ENCODE measurements at places on chromosomes 2 and 18.

GRCh38 chr2:9782197-9782719, 61.0 kb upstream of the TAF1B start:
- no peak for DNase-seq

- no peak for DNase-seq
Measured at GRCh38 chr2:44459739-44460138, 98.0 kb downstream of the CAMKMT start.

GRCh38 chr2:8819194-8819593, 18.2 kb downstream of the KIDINS220 start:
- DNase-seq, result no peak

- DNase-seq, result no peak
Measured at GRCh38 chr2:167132906-167133555, 244.8 kb downstream of the XIRP2 start.

- DNase-seq, result peak; percentile 60
Measured at GRCh38 chr2:127695491-127696472, 5.5 kb upstream of the SFT2D3 start.

GRCh38 chr2:98177286-98177685, 90.3 kb downstream of the VWA3B start:
- no peak for DNase-seq

- no peak for DNase-seq
Measured at GRCh38 chr2:44358503-44358902, 2.8 kb downstream of the PREPL start.

GRCh38 chr2:105926960-105927678, 182.4 kb downstream of the NCK2 start:
- no peak for DNase-seq

- peak; percentile 16 for DNase-seq
Measured at GRCh38 chr2:75476761-75477160, 84.0 kb downstream of the EVA1A start.

GRCh38 chr18:60147323-60147722, 225.3 kb downstream of the MC4R start:
- no peak for DNase-seq

DNA sequence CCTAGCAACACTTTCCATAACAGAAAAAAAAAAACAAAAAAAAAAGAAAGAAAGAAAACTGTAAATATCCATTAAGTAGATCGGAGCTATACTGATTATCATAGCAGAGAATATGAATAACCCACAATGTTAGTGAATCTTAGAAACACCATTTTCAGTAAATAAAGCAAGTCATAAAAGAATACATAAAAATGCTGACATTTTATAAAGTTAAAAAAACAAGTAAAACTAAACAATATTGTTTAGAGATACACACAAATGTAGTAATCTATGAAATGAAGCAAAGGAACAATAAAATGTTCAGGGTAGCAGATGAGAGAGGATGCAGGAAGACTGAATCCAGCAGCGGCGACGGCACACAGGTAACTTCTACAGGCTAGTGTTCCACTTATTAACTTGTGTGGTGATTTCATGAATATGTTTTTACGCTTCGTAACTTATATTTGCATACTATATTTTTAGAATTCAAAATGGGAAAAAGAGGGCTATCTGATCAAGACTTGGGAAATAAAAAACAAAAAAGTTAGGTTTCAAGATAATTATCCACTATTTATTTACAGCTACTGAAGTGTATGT, 4.8 kb downstream of the ROCK2 start:
- DNase-seq, result no peak

- DNase-seq, result no peak
Measured at GRCh38 chr2:176544557-176544956, 275.3 kb downstream of the MTX2 start.

DNA sequence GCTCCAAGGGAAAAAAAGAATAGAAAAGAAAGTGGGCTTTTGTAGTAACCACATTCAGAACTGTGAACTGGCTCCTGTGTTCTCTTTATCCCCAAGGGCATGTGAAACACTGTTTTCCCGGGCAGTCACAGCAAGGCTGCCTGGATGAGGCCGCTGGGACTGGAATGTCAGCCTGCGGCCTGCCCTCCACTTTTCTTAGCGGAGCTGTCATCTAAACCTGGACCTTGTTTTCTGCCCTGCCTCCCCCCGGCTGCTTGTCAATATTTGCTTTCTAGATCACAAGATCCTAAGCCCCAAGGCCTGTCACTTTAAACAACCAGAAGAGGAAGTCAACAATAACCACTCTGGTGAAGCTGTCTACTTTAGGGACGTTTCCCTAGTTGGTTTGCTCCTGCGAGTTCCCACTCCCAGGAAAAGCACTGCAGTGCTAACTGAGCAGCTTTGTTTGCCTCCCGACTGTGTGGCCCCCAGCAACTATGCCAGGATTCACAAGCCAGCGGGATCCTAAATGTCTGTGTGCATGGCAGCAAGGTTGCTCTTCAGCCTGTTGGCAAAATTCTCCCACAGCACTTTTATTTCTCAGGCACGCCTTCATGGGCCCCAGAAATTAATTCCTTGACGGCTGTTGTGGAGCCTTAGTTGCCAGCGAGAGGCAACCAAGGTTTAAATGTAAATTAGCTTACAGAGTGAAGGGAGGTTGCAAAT, 30.6 kb downstream of the SOWAHC start:
- peak; percentile 51 for DNase-seq

DNA sequence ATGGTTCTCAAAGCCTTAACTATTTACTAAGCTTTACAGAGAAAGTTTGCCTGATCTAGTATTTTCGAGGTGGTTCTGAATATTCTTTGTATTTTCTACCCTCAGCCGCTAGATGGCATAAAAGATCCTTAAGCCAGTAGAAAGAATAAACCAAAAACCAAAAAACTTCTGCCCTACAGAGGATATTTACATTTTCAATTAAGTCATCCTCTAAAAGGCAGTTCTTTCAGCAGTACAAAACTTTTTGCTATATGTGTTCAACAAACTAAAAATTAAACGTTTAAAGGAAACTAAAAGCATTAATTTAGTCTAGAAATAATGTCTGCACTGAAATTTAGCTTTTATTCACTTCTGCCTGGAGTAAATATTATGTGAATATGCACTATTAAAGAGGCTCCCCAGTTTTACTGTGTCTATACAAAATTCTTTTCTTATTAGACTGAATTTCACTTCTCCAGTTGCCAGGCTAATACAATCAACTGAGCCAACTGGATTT, 297.5 kb downstream of the PIEZO2 start:
- DNase-seq, result no peak

DNA sequence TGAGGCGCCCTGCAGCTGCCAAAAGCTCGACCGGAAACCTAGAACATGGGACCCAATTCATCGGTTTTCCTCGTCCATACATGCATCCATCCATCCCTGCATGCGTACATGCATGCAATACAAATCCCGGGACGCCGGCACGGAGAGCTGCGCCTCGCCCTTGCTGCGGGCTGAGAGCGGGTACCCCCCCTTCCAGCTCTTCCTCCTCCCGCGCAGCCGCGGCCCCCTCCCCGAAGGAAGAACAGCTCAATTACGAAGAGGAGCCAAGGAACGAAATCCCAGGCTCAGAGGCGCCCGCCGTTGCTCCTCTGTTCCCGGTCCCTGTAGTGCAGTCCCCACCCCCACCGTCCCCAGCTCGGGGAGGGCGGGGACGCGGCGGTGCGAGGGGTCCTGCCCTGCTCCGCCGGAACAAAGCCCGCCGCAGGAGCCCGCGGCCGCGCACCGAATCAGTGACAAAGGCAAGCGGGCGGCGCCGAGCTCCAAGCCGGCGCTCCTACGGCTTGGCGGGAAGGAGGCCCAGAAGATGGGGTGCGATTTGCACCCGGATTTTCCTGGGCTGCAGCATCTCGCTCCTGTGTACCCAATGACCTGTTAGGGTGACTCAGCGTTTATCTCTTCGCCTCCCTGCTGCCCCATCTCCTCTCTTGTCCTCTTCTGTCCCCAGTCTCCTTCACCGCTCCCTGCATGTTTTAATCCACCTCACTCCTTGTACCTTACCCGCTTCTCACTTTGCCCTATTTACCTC, 8.9 kb upstream of the POU3F3 start:
- peak; percentile 78 for DNase-seq

DNA sequence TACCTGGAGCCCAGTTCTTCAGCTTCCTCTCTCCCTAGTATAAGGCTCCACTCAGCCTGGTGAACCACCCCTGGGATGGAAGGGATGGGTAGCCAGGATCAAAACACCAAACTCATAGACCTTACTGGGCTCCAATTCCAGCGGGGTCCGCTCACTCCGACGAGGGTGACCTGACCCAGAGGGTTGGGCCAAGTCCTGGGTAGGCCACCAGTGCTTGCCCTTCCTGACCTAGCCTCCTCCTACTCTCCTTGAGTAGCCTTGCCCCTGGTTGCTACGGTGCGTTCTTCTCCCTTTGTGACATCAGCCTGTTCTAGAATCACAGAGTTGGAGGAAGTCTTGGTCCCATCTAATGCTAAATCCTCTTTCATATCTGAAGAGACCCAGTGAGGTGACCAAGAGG, 537 bp upstream of the STAT4 start:
- no peak for DNase-seq

- DNase-seq, result no peak
Measured at GRCh38 chr2:152781175-152781574, 62.8 kb downstream of the ARL6IP6 start.

DNA sequence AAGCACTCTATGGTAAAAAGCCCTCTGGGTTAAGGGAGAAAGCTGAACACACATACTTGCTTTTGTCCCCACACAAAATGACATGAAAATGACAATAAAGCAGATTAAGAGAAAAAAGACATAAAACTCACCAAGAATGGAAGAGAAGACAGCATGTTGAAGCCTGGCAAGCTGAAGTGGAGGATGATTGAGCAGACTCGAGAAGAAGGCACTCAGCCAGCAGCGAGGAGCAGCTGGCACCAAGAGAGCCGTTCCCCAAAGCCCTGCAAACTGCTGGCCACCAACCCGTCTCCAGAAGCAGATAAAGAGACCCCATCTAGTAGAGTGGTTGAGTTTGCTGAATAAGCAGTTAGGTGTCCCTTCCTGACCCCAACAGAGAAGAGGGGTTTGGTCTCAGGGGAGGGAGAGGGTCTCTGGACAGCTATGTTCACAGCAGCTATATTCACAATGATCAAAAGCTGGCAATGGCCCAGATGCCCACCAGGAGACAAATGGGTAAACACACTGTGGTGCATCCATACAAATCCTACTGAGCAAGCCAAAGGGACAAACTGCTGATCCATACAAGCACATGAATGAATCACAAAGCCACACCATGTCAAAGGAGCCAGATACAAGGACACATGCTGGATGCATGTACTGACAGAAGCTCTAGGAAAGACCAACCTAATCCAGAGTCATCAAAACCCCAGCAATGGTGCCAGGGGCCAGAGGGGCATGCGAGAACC, 36.9 kb downstream of the FAM168B start:
- no peak for DNase-seq

DNA sequence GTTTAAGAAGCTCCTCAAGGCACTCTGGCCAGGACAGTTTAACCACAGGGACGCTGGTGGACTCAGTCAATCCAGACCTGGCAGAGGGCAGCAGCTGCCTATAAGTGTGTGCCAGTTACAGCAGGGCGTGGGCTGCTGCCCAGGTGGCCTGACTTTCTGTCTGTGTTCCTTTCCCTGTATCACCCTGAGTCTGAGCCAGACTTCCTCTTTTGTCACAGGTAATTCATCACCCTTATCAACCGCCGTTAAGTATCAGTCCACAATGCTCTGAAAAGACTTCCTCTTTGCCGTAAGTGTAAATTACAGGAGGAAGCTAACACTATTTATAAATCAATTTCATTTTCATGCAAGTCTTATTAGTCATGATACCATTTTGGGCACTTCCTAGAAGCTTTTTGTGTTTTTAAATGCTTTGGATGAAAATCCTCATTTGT, 7.0 kb downstream of the LPIN1 start:
- DNase-seq, result no peak

- no peak for DNase-seq
Measured at GRCh38 chr2:237568121-237568660, 1.8 kb downstream of the PRLH start.

GRCh38 chr2:20221555-20221973, 3.4 kb downstream of the SDC1 start:
- DNase-seq, result no peak

DNA sequence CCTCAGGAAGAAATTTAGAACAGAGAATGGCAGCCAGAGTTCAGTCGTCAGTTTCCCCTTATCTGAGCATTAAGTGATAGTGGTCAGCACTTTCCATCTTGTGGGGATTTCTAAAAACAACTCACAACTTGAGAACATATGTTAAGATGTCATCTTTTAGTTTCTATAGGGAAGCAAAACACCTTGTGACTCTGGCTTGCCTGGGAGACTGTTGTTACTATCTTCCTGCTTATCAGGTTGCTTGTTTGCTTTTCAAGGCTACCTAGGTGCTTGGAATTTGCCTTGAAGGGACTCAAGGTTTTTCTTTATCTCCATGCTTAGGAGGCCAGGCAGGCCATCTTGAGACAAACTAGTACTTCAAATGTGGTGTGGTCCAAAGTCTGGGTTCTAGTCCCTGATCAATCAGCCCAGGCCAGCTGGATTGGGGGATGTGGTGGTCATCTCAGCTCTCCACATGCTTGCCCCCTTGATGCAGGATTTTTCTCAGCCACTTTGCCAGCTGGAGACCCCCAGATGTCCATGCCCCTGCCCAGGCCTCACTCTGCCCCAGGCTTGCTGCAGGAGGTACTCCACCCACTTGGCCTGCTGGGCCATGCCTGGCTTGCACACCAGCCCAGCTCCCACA, 125.9 kb downstream of the LYPD1 start:
- DNase-seq, result no peak

DNA sequence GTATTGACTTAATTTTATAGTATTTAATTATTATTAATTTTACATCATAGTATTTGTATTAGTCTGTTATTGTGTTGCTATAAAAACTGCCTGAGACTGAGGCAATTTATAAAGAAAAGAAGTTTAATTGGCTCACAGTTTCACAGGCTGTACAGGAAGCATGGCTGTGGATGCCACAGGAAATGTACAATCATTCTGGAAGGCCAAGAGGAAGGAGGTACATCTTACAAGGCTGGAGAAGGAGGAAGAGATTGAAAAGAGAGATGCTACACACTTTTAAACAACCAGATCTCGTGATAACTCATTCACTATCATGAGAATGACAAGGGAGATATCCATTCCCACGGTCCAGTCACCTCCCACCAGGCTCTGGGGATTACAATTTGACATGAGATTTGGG, 2019.4 kb upstream of the PIK3C3 start:
- no peak for DNase-seq

Measured in right kidney (tissue), 9 donors.